Inflammatory macrophage (primary cell): ENCODE measurements at places on chromosomes 12 and 14.
A peak's percentile ranks its signal among the peaks of the same experiment; 100 is the strongest.

DNA sequence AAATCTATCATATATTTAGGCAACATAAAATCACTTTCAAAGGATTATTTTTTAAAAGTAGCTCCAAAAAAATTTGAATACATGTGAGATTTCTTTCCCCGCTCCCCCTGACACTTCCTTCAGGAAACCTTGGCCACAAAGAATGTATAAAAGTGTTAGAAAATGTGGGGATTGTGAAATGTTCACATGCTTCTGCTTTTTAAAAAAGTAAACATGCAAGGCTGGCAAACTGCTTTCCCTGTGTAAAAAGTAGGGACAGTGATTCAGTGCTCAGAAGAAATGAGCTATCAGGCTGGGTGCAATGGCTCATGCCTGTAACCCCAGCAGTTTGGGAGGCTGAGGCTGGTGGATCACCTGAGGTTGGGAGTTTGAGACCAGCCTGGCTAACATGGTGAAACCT, 26.6 kb downstream of the MBIP start:
- peak; percentile 75 for DNase-seq

DNA sequence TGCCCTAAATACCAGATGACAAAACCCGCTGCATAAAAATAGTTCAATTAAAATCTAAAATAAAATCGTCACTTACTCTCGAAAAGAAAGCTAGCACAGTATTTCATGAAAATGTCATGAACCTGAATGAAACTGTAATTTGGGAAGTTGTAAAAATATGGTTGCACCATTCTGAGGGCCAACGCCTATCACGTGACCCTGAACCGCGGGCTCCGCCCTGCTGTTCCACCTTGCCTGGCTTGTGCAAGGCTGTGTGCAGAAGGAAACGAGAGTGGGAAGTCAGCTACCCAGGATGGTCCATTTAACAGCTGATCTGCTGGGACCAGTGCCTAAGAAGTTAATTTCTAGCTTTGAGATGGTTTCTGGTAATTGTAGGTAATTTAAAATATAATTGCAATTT, 91.7 kb upstream of the BMP4 start:
- peak; percentile 4 for DNase-seq

DNA sequence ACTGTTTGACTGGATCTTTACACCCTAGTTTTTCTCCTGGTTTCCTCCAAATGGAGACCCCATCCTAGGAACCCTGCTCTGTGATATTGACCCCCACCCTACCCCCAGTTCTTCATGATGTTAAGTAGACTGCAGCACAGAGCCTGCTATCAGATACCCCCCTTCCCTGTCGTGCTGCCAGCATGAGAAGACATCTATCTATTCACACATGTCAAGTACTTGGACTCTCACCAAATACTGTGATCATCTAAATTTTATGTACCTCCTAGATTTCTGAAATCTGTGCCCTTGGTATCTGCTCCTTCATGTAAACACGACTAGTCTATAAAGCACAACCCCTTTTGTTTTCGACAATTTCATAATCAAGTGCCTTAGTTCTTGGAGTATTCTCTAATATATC, 38.9 kb downstream of the FERMT2 start:
- no peak for DNase-seq

GRCh38 chr14:76599559-76600287, 161.5 kb upstream of the VASH1 start:
- no peak for DNase-seq

- DNase-seq, result no peak
Measured at GRCh38 chr14:76446921-76447320, 71.0 kb downstream of the ESRRB start.

DNA sequence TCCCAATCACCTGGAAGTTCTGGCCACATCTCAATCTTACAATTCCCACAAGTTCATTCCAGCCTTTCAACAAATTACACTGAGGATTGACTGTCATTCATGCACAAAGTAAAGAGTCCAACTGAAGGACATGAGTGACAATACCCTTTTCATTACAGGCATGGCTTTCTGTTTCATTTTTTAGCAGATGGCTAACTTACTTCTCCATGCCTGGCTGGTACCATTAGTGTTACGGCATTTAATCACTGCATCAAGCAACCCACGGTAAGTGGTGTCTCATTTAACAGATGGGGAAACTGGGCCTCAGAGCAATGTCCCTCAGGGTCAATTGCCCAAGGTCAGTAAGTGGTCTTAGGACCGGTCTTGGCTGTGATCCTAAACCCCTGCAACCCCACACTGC, 114.4 kb downstream of the PRICKLE1 start:
- no peak for DNase-seq

GRCh38 chr12:48557919-48558318, 11.9 kb downstream of the LALBA start:
- no peak for DNase-seq

DNA sequence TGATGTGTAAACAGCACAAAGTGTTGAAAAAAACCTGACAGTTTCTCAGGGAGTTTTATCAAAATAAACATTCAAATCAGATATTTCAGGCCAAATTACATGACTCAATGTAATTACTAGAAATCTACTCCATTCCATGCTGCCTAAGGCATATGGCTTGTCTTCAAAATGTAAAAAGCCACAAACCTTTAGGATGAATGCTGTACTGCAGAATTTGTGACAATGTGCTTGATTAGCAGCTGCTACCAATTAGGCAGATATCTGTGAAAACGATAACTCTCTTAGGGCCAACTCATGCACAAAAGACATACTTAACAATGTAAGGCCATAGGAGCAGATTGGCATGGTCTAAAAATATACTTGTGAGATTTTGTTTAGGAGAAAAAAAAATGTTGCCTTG, 267.0 kb downstream of the DACT1 start:
- DNase-seq, result no peak

- no peak for DNase-seq
Measured at GRCh38 chr14:60721326-60722106, 2.6 kb downstream of the SIX4 start.

DNA sequence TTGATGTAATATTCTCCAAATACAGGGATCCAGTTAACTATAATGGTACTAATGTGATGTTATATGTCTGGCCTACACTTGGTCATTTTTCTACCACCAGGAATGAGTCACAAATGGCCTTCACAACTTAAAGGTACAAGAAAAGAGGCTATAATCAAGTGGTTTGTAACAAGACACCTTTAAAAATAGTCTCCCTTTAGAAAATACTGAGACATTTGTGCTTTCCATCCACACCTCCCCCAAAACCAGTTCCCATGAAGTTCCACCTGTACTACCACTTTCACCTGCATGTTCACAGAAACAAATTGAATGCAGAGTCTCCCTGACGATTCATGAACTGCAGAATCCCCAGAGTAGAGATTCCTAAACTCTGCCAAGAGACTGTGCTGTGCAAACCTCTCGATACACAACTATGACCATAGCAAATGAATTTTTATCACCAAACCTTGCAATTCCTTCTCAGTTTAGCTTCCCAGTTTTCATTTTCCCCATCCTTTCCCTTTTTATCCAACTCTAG, 6.0 kb downstream of the BTG1 start:
- no peak for DNase-seq

DNA sequence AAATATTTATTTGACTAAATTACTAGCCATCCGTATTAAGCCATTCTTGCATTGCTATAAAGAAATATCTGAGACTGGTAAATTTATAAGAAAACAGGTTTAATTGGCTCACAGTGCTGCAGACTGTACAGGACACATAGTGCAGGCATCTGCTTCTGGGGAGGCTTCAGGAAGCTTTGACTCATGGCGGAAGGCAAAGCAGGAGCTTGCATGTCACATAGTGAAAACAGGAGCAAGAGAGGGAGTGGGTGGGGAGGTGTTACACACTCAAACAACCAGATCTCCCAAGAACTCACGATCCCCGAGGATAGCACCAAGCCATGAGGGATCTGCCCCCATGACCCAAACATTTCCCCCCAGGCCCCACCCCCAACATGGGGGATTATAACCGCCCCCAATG, 26.7 kb upstream of the RAB21 start:
- DNase-seq, result no peak

- no peak for DNase-seq
Measured at GRCh38 chr14:36973806-36974442, 198.5 kb downstream of the SLC25A21 start.

GRCh38 chr14:50020184-50020583, 96.2 kb downstream of the VCPKMT start:
- DNase-seq, result no peak

- DNase-seq, result no peak
Measured at GRCh38 chr12:20120403-20120725, 248.0 kb upstream of the PDE3A start.

DNA sequence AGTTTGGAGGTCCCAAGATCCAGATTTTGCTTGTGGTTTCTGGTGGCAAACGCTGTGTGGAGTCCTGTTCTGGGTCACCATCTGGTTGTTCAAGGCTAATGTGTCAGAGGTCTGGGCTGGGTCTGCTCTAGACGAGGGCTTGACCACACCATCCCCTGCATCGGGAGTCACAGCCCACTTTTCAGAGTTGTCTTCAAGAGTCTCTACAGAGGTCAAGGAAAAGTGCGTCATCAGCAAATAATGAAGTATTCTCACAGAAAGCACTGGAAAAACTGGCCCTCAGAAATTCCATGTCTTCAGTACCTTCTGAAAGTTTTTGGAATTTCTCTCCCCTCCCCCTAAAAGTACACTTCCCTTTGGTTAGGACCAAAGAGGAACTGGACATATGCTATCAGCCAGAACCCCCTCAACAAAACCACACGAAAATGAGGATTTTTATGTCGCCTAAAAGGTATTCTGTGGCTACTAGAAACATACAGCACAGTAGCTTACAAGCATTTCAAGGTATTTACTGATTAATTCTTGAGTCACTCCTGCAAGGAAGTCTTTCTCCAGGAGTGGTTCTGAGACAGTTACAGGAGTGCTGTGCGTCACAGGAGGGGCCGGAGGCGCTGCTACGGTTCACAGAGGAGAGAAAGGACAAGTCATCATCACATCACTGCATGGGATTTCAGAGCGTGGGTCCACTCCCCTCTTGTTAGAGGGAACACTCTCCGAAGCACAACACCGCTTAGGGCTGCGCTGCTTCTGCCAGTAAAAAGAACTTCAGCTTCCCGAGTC, 35.4 kb downstream of the RAD52 start:
- DNase-seq, result peak; percentile 17

GRCh38 chr12:116336542-116337065, 59.1 kb upstream of the MED13L start:
- peak; percentile 99 for DNase-seq

DNA sequence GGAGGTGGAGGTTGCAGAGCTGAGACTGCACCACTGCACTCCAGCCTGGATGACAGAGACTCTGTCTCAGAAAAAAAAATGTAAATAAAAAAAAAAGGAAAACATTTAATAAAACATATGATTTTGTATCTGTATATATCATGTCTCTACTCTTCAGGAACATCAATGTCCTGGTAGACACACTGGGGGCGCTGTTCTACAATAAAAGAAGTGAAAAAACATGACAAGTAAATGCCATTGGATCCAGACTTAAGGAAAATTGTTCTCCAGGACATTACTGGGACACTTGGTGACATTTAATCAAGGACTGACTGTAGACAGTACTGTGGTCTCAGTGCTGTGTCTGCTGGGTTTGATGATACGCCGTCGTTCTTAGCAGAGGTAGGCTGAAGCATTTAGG, 15.5 kb upstream of the KLC1 start:
- DNase-seq, result peak; percentile 46

DNA sequence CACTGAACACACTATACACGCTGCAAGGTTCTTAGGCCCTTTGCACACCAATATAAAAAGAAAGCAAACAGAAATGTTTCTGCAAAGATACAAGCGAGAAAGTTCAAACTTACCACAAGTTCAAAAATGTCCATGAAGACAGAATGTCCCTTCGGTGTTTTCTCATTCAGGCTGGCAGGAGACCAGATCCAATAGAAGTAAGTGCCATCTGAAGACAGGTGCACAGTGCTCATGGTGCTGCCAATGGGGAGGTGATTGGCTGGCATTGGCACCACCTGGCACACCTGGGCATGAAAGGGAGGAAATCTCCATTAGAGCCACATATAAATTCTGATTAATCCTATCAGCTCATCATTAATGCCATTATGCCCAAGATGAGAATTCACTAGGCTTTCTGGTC, 76.3 kb downstream of the HECTD4 start:
- no peak for DNase-seq

DNA sequence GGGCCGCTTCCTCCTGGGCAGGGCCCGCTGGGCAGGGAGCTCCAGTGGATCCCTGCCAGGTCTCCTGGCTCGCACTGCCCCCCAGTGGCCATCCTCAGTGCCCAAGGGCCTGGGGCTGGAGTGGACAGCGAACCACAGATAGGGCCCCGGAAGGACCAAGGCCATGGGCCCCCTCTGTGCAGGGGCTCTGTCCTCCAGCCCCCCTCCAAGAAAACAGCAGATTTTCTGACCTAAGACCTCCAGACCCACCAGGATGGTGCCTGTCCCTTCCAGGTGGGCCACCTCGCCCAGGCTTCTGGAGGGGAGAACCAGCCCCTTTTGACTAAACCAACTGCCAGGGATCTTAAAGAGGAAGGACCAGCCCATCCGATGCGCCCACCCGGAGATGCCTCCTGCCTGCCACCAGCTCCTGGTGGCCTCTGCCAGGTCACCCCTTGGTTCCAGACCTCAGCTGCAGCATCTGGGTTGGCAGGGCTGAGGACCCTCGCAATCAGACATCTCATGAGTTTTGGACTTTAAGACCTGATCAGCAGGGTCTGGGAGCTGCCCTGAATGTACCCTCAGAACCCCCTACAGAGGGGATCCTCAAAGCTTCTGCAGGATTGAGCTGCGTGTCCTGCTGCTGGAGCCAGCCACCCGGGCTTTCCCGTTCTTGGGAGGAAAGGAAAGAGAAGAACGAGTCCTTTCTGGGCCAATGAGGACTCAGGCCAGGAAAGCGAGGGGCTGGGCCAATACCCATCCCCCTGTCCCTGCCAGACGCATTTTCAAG, 325.8 kb upstream of the DIO3 start:
- peak; percentile 43 for DNase-seq

GRCh38 chr14:74018586-74019407, at the start of the genes BBOF1 and ENTPD5:
Gene BBOF1 (plus strand): TSS chr14:74019349. CDS start chr14:74019479, 130 bp downstream.
Gene ENTPD5 (minus strand): TSS chr14:74019288. CDS start chr14:73988102, 31,186 bp downstream.
- peak; percentile 88 for DNase-seq

DNA sequence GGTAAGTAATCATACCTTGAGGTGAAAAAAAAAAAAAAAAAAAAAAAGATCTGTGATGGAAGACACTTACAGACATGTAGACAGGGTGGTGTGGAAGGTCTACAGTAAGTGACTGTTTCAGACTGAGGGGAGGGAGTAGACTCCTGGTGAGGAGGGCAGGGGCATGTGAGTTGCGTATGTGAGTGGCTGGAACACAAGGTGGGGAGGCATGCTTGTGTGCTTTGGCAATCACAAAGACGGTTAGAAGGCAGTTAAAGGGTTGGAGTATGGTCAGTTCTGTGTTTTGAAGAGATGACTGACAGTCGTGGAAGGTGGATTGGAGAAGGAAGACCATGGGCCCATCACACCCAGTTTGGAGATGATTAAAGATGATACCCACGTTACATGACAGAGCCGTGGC, 65.2 kb downstream of the ETV6 start:
- DNase-seq, result no peak

- DNase-seq, result no peak
Measured at GRCh38 chr12:27105746-27106536, 23.6 kb upstream of the C12orf71 start.

- DNase-seq, result no peak
Measured at GRCh38 chr12:109782326-109782703, 50.9 kb downstream of the TRPV4 start.
